Purkinje cell (primary cell): ENCODE measurements at places on chromosomes 11 and 22. TPM values are rescaled to one million over a fixed set of nuclear protein-coding genes. Genes with fewer than 3 reads are reported as not detected.

The NLRP14 gene
- 0.07 TPM in 1 of 2 replicates, not detected in the other for polyA plus RNA-seq

The DERL3 gene
- 2.3 and 2.5 TPM in 2 replicates for polyA plus RNA-seq

The KCNJ11 gene
- 4.5 and 5.0 TPM in 2 replicates for polyA plus RNA-seq

The APLNR gene
- polyA plus RNA-seq = not detected in 2 replicates

The SLC43A3 gene
- 1.1 and 3.0 TPM in 2 replicates for polyA plus RNA-seq

The SLC17A6 gene
- not detected in 2 replicates for polyA plus RNA-seq

The TMPRSS4 gene
- polyA plus RNA-seq = not detected in 2 replicates

The TMEM123 gene
- polyA plus RNA-seq = 10.3 and 11.8 TPM in 2 replicates

The LRRC10B gene
- polyA plus RNA-seq = not detected in 2 replicates

The SLC6A5 gene
- 0.14 and 0.60 TPM in 2 replicates for polyA plus RNA-seq

The SRSF8 gene
- polyA plus RNA-seq = 32.9 and 65.5 TPM in 2 replicates

The GGTLC2 gene
- not detected in 2 replicates for polyA plus RNA-seq

The NAV2 gene
- 0.36 and 0.90 TPM in 2 replicates for polyA plus RNA-seq

The SLC22A8 gene
- polyA plus RNA-seq = not detected in 2 replicates

The FGF3 gene
- not detected in 2 replicates for polyA plus RNA-seq

The TREH gene
- 1.4 and 1.7 TPM in 2 replicates for polyA plus RNA-seq

The EIF3L gene
- 172 and 222 TPM in 2 replicates for polyA plus RNA-seq

The MIOX gene
- polyA plus RNA-seq = not detected in 2 replicates

The SSRP1 gene
- polyA plus RNA-seq = 24.9 and 28.2 TPM in 2 replicates

The NXPE4 gene
- polyA plus RNA-seq = not detected in 2 replicates
